NCI-H526 (cell line): ENCODE measurements at places on chromosomes 1 and 21.

- no peak for DNase-seq
These were observed 80.5 kb upstream of the SOX13 start for GRCh38 chr1:203992440-203992839.

DNA sequence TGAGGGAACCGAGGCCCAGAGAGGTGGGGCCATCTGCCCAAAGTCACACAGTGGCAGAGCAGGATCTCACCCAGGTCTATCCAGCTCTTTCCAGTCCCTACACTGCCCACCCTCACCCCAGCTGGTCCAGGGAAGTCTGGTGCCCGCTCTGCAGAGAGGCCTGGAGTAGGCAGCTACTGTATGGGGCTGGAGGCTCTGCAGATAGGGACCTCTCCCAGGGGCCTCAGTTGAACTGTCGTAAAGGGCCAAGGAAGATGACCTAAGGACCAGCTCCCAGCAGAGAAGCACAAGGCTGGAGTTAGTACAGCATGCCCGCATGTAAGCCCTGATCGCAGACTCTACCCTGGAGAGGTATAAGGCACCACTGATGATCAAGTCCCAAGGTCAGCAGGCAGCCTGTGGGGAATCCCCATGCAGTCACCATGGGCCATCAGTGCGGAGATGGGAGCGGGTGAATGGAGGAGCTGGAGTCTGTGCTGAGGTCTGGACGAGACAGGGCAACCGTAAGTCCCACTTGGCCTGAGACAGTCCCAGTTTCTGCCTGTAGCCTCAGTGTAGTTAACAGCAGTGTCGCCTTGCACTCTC lies 320.2 kb downstream of the MATN1 start:
- DNase-seq: no peak

GRCh38 chr1:3745590-3746381 lies 6.5 kb upstream of the CCDC27 start:
- no peak for DNase-seq

GRCh38 chr1:63255153-63255552 lies 67.2 kb upstream of the FOXD3 start:
- no peak for DNase-seq

DNA sequence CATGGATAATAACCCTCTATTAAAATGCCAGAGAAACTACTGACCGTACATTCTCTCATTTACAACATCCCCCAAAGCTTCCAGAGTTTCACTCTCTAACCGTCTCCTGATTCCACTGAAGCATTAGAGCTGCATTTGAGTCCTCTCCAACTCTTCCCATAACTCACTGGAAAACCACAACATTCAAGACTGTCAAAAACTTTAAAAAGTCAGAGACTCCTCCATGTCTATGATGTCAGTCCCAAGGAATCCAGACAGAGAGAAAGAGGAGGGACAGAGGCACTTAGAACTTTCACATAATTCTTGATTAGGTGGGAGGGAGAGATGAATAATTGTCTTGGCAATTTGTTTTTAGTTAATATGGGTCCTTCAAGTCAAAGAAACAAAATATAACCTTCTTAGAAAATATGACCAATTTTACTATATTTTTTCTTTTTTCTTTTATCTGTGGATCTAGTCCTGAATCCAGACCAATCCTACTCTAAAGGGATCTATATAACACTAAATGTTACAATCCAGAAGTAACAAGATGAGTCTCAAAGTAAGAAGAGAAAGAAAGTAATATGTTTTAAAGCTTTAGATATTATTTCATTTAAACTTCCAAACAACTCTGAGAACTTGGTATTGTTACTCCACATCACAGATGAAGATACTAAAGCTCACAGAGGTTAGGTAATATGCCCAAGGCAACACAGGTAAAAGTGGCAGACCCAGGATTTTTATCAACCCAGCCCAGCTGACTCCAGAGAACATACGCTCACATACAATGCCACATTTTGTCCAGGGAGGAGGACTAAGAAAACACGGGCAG lies 23.8 kb downstream of the OTUD7B start:
- no peak for DNase-seq

- DNase-seq: no peak
These were observed 49.6 kb upstream of the ADAR start for GRCh38 chr1:154657556-154657955.

- DNase-seq: no peak
These were observed 10.2 kb upstream of the PLXNA2 start for GRCh38 chr1:208254376-208254775.
